Omental fat pad (tissue), 4 donors: ENCODE measurements at places on chromosomes 6 and 20.

- DNase-seq: no peak
Measured at GRCh38 chr6:56944661-56945060, 10.2 kb upstream of the BEND6 start.

GRCh38 chr20:17503301-17504065, 27.7 kb downstream of the BFSP1 start:
- no peak for DNase-seq

GRCh38 chr6:151681433-151682059, 125.9 kb upstream of the ESR1 start:
- no peak for DNase-seq

DNA sequence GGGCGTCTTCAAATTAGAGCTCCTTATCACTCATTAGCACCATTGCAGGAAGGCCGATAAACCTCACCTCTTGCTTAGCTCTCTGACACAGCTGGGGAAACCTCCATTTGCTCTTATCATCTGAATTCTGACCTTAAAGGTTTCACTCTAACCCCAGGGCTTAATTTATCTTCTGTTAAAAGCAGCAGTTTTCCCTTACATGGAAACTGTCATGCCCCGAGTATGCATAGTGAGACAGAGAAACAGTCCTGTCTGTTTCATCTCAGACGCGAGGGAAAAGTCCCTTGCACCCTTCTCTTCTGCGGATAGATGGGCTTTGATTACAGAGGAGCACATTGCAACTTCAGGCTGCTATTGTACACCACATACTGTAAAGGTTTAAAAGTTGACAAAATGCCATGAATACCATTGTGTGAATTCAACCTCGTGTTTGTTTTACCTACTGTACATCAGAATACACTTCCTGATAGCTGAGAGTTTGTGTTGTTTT, 191.5 kb upstream of the BMP2 start:
- DNase-seq: no peak

DNA sequence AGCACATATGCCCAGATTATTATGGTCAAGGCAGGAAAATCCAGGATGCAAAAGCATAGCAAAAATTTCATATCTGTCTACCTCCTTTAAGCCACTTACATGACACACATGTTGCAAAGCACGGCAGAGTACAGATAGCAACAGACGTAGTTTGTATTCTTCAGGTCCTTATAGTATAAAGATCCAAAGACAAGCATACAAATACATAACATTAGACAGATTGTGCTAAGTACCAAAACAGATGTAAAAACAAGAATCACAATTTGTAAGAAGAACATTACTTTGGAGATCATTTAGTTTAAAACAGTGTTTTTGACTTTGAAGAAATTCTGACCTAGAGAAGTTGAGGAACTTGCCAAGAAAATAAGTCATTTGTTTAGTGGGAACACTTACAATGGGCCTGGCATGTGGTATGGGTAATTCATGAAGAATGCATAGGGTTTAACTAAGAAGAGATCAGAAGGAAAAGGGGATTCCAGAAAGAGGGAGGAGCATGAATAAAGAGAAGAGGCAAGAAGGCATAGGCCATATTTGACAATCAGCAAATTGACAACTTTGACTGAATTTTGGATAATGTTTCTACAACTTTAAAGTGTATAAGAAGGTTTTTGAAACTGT, 30.6 kb upstream of the LMBRD1 start:
- no peak for DNase-seq

DNA sequence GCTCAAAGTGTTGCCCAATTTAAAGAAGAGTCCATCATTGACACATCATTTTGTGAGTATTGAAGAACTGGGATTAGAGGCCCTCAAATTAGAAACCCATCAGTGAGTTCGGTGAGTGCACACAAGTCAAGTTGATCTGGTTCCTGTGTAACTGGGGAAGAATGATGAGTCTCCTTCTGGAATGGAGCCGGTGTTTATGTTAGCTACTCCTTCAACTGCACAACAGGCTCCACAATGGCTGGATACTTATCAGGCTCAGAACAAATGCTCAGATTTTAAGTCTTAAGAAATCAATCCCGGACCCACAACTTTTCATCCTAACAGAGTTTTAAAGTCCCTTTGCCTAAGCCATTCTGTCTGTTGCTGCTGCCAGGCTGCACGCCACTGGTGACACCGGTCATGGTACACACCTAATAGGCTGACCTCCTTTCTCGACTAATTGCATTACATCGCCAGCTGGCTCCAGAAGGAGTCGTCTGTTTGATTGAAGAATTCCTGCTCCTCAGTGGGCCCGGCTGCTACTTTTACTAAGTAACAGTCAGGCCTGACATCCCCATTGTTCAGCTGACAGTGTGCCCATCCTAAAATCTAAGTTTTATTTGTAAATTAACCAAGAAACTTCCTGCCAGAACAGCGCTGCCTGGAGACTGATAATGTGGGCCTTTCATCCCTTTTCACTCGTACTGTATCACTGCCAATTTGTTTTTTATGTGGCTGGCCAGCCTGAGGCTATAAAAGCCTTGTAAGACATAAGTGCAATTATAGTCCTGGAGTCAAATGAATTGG, 130.4 kb downstream of the INSM1 start:
- no peak for DNase-seq

DNA sequence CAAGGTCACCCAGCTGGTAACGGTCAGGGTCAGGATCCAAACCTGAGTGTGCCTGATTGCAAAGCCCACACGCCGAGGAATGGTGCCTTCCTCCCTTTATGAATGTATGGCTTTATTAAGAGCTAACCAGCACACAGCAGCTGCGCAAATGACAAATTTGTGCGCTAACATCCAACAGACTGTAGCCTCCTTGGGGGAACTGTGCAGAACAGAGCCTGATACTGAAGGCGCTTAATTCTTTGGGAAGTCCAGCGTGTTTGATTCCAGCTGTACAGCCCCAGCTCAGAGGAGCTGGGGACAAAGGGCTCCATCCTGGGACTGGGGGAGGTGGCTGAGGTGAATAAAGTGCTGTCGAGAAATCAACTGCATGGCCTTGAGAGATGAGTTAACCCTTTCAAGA, 75.7 kb upstream of the JARID2 start:
- no peak for DNase-seq

DNA sequence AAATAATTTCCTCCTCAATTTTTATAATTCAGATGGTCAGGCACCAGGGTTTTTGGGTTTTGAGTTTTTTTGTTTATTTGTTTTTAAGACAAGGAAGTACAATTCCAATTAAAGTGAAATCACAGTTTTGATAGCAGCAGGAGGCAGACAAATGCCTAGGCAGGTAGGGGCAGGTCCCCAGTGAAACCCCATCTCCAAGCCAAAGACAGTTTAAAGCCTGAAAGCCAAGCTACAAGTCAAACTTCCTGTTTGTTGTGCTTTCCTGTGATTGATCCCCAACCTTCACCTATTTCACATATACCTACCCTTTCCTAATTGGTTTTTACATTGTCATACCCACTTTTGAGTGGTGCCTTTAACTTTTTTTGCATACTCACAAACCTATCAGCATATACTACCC, 149.6 kb downstream of the MOXD1 start:
- no peak for DNase-seq

DNA sequence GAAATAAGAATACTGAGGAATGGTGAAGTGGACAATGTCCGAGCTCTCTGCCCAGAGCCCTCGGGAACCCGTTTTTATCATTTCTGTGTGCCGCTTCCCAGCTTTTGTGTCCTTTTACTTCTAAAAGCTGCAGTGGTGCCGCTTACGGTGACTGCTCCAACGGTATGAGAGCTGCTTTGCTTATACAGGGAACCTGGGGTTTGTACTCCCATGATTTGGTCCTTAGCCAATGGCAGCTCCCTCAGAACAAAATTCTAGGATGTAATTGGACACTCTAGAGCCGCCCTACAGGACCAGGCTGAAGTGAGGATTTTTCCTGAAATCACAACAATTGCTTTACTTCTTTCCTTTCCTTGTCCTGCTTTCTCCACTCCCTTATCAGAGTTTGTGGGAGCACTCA, 24.2 kb upstream of the PCSK2 start:
- no peak for DNase-seq

- DNase-seq: no peak
Measured at GRCh38 chr20:35474303-35474871, 19.0 kb downstream of the CEP250 start.

DNA sequence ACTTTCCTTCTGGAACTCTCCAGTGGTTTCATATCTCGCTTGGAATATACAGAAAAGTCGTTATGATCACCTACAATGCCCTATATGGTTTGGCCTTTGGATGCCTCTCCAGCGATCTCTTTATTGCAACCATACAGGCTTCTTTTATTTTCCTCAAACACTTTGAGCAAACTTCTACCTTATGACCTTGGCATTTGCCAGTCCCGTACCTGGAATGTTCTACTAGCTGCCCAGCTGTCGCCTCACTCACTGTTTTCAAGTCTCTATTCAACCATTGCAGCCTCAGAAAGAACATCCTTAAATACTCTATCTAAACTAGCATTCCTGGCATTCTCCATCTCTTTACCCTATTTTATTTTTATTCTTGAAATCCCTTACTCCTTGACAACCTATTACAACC, 50.4 kb upstream of the NEDD9 start:
- no peak for DNase-seq

GRCh38 chr6:163226181-163226835, 188.2 kb upstream of the QKI start:
- no peak for DNase-seq

DNA sequence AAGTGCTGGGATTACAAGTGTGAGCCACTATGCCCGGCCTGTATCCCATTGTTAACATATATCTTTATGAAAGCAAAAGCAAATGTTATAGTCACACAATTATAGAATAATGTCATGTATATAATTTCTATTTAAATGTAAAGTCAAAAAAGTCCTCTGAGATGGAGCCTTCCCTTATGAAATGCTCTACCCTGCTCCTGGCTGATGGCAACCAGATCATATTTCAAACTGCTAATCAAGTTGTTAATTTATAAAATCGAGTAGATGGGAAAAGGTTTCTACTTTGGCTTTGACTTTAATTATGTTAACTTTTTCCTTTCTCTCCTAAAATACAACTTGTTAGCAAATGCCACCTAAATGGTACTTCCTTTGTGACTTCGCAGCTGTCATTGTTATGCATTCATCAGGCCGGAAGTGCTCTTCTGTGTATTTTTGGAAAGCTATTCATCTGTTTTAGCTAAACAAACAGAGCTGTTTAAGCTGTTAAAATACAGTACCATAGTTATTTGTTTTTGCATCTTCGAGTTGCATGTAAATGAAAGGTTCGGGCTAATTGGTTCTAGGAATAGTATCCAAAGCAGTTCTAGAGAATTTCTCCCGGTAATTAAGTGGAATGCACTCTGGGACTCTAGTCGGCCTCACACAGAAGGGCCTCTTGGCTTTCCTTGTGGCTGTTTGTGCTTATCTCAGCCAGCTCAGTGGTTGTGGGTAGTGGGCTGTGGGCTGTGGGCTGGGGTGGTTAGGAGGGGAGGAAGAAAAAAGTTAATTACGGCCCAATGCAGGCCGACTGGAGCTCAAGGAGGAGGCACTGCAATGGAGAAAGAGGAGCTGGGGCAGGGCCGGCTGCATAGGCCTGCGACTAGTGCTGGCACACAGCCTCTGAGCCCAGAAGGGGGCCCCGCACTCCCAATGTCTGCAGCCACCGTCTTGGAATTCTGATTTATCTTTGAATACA, 34.8 kb downstream of the SLC35D3 start:
- DNase-seq: no peak

- no peak for DNase-seq
Measured at GRCh38 chr6:113645576-113645970, 211.6 kb upstream of the MARCKS start.

GRCh38 chr6:118893064-118893806, 717 bp upstream of the ASF1A start:
- DNase-seq: no peak

- DNase-seq: no peak
Measured at GRCh38 chr6:66961191-66961590, 1254.2 kb upstream of the EYS start.

GRCh38 chr20:50415516-50416268, 94.5 kb upstream of the PTPN1 start:
- peak; percentile 90 for DNase-seq

DNA sequence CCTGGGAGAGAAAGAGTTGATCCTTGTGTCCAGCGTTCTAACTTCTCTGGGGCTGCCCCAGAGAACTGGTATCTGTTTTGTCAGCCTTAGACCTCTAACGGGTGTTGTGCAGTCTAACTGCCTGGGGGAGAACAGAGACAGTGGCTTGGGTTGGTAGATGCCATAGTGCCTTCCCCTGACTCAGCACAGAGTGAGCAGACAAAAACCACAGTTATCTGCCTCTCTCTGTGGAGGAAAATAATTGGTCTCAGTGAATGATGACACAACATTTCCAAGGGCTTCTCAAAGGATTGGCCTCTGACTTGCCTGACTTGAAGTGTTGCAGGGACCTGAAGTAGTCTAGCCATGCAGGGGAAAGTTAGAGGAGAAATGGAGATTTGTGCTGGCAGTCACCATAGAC, 226.2 kb upstream of the MAN1A1 start:
- no peak for DNase-seq

DNA sequence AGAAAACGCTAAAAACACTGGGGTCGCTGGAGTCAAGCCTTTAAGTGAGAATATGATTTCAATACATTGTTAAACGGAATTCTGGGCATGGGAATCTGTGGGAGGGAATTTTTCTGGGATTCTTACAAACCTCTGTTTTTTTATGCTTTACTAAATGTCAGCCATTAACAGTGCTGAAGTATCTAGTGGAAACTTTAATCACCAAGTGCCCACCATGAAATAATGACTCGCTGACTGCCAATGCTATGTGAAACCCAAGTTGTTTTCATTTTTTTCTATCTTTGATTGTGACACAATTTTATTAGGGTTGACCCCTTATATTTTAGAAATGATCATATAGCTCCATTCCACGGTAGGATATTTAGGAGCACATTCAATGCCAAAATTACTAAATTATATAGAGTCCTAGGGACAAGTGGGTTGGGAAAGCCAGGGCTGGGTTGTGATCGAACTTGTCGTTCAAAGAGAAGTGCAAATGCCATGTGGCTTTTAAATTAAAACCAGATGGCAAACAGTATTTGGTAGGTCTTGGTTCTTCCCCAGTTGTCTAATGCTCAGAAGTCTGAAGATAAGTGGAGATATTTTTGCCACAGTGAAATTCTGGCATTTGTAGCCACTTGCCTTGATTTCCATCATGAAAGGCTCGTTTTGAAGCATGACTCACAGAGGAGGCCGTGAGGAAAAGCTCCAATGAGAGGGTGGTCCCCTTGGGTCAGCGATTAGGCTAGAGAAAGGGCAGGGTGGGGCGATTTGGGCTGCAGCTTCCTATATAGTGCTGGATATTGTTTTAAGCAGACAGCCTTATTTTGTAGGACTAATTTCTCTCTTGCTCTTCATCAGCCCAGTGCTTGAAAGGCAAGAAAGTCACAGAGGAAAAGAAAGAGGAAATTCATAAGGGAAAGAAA, 254.4 kb upstream of the JAG1 start:
- no peak for DNase-seq

DNA sequence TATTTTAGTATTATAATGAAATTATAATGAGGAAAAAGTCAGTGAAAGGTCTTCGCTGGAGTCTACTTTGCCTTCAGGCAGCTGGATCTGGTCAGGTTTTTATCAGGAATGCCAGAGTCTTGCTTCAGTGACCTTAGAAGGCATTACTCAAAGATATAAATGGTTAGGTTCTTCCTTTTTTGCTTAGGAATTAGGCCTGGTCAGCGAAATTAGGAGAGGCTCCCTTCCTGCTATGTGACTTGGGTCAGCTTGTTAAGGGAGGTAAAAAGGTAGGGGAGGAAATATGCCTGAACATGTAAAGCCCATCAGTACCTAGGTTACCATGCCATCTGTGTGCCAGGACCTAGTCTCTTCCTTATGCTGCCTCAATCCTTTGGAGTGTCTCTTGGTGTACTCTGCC, 115.1 kb downstream of the OTOR start:
- DNase-seq: no peak
